ENCODE measurements at places on chromosomes 3 and 15.

DNA sequence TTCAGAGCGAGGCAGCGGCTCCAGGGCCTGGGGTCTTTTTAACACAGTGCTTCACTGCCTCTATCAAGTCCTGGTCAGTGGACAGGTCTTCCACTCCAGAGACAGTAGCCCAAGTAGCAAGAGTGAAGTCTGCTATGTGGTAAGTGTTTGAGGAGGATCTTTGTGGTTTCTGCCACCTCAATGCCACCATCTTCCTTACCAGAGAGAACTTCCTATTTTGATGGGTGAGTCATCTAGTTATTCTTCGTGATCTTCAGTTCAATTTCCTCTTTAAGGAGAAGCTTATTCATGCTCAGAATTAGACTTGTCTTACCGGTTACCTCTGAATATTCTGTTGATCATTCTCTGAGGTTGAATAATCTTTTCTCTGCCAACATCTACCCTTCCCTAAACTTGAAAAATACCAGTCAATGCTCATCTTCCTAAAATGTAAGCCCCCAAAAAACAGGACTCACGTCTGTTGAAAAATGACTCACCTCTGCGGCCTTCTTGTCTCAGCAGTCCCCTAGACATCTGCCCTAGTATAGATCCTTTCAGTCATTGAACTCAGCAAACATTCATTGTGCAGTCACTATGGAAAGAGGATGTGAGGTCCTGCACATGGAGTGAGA, 32.2 kb upstream of the BCL6 start:
- DNase-seq, result peak; percentile 56

- no peak for DNase-seq
These were observed 85.5 kb downstream of the WNT7A start for GRCh38 chr3:13794322-13794721.

DNA sequence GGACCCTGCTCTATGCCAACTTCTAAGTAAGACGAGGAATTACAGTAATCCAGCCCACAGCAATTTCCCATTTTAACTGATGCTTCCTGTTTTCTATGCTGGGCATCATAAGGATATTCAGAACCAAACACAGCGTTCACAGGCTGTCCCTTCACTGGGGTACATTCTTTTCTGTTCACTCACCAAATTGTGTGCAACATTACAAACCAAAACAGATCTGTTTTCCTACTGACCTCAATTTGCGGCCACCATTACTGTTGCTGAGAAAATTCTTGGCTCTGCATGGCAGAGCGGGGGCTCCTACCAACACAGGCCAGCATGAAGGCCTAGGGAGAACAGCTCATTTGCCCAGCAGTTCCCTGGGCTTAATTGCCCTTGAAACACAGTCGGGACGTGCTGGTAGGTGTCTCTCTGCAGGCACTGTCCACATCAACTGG, 76.5 kb downstream of the MYO1E start:
- DNase-seq, result no peak

DNA sequence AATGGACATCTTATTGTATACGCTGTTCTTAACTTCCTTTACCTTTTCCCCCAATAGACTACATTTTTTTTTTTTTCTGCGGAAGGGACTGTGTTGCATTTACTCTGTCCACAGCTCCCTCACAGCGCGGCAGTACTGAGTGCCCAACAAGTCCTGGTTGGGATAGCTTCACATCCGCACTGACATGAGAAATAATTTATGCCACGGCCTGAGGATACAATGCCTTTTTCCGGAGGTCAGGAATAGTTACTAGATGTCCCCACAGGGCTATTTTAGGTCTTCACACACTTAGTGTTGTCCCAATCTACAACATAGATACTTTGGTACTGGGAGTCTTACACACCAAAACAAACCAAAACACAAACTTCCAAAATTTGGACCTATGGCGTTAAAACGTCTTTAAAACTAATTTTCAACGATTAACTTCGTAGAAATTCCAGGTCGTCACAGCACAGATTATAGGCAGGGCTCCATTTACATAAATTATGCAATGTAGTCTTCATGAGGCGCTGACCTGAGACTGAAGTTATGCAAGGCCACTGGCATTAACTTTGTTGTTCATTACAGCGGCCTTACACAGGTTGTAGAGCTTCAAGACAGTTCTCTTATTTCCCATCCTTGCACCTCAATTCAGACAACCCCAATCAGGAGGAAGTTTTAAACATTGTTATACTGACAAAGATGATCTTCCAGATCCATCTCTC, 989 bp upstream of the PPIB start:
- DNase-seq, result no peak

GRCh38 chr3:168545591-168545990, 449.9 kb upstream of the GOLIM4 start:
- DNase-seq, result no peak

DNA sequence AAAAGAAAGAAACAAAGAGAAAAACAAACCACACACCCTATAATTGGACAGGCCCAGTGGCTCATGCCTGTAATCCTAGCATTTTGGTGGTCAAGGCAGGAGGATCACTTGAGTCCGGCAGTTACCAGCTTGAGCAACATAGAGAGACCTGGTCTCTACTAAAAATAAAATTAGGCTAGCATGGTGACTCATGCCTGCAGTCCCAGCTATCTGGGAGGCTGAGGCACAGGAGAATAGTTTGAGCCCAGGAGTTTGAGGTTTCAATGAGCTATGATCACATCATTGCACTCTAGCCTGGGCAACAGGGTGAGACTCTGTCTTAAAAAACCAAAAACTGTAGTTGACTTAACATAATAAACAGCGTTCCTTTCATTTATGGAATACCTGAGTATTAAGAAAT, 72.3 kb upstream of the ST3GAL6 start:
- DNase-seq, result no peak

DNA sequence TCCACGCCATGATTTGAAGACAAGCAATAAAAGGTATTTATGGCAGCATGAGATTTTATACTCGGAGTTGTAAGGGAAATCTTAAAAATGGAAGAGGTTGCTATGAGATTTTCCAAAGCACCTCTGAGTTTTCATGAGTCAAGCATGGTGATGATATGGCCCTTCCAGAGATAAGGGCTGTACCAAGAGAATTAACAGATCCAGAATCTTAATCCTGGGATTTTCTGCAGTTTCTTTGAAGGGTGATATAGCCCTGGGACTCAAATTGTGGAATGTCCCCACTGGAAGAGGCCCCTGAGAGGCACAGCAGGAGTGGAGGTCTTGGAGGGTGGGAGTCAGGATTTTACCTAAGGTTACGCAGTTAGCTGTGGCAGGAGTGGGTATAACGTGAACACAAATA, 243.3 kb downstream of the ZNF621 start:
- DNase-seq, result no peak

DNA sequence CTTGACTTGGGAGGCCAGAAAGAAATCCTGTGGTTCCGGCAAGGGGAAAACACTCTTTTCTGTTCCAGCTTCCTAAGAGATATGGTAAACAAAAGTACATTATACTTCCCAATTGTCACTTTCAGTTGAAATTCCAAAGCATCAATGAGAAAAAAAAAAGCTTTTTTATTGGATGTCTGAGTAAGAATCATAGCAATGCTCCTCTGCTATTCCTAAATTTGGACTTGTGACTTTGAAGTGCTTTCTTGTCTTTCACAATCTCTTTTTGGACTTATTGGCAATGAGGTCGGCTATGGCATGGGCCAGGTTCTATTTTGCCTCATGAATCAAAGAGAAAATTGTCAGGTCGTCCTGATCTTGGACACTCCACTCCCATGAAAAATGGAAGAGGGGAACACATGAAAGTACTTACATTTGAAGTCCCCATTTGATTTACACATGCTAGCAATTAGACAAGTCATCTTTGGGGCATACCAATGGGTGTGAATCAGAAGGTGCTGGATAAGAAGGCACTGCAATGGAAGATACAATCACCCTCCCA, 170.5 kb downstream of the GREM1 start:
- no peak for DNase-seq

DNA sequence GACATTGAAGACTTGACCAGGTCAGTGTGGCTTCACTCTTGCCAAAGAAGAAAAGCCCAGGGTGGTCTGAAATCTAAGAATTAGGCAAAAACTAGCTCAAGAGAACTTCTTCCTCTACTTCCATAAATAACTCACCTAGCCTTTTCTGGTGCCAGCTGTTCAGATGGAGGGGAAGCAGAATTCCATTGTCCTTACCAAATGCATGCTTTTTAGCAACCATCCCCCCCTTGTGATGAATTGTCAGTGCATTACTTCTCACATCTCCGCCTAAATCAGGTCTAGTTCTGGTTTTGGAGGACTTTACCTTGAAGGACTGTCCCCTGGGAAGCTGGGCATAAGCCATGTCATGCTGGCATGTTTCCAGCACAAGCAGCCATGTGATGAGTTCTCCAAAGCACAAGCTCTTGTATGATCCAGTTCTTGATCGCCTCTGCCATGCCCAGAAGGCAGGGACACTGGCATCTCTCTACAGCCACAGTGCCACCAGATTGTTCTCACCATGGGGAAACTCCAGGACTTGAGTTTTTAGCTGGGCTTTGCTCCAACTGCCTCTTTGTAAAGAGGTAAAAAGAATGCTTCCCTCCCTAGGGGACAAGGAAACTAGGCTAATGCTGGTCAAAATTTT, 96.4 kb upstream of the IL12A start:
- no peak for DNase-seq

DNA sequence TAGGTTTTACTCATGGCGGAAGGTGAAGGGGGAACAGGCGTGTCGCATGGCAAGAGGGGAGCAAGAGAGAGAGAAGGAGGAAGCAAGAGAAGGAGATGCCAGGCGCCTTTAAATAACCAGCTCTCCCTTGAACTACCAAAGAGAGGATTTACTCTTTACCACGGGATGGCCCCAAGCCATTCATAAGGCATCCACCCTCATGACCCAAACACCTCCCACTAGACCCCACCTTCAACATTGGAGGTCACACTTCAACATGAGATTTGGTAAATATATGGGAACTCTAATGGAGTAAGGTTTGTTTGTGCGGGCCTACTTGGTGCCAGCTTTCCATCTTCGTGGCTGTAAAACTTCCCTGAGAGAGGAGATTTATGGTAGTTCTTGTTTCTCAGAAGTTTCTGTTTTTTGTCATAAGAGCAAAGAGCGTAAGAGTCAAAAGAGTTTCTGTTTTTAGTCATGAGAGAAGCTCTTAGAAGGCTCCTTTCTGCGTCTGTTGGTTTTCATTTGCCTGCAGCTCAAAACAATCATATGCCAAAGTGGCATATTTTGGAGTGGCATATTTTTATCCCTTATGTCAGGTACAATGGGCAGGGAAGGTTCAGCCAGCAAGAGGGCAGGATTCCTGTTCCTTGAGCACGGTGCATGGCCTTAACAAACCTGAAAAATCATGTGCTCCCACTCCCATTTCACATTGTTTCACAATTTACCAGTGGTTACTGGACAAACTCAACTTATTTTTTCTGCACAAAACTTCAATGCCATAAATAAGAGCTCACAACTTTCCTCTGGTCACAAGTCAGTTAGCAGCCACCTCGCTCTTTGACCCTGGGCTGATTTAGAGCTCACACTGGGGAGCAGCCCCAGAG, 12.5 kb downstream of the PML start:
- DNase-seq, result no peak

GRCh38 chr3:151592287-151592686, 131.4 kb upstream of the IGSF10 start:
- no peak for DNase-seq

GRCh38 chr15:84901540-84901939, 17.1 kb downstream of the SLC28A1 start:
- DNase-seq, result no peak

DNA sequence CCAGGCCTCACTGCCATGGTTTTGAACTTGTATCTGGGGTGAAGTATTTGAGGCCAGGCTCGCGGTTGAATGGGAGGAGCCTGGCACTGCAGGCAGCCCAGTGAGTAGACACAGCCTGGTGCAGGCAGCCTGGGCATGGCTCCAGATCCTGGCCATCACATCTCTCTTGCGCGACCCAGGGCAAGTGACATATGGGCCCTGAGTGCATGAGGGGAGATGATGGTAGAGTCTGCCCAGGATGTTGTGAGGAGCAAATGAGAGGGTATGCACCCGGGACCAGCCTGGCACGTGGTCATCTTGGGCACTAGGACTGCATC, 103.5 kb downstream of the TBC1D2B start:
- no peak for DNase-seq

DNA sequence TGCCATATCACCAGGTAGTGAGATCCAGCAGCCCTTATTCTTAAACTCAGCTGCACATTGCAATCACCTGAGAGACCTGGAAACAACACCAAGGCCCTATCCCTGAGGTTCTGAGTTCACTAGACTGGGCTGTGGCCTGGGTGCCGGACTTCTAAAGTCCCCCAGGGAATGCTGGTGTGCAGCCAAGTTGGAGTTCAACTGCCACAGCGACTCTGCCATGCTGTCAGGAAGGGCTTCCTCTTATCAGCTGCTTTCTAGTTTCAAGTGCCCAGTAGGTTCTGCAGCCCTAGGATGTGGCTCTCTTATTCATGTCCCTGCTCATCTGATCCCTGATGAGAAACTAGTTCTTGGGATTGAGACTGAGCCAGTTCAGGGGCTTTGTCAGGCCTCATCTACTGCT, 47.8 kb downstream of the ACAA1 start:
- DNase-seq, result no peak

Measured in CD4-positive, alpha-beta T cell treated with Interleukin-1 beta for 1 hour (primary cell).